Motor neuron (in vitro differentiated cells): ENCODE measurements at places on chromosomes 1 and 21.

DNA sequence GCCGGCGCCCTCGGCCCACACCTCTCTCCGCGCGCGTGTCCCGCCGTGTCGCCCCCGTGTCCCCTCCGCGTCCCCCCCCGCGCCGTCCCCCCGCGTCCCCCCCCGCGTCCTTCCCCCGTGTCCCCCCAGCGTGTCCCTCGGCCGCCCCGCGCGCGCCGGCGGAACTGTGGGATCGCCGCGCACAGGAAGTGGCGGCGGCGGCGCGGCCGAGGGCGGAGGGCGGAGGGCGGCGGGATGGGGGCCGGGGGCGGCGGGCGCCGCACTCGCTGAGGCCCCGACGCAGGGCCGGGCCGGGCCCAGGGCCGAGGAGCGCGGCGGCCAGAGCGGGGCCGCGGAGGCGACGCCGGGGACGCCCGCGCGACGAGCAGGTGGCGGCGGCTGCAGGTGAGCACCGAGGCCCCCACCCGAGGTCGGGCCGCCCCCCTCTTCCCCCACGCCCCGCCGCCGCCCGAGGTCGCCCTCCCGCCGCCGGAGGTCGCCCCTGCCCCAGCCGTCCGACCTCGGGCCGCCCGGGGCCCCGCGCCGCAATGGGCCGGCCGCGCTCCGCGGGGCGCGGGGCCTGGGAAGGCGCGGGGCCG is at the start of gene AGPAT3:
Gene AGPAT3, plus strand, starts transcription at position 262 of the 578 bp plus-strand sequence. CDS start 94,459 bp downstream, outside the sequence.
- peak; percentile 64 for ATAC-seq

GRCh38 chr21:15128267-15128666 is 63.5 kb upstream of the NRIP1 start:
- no peak for ATAC-seq

GRCh38 chr1:61604684-61605083 is 120.3 kb downstream of the TM2D1 start:
- no peak for ATAC-seq

DNA sequence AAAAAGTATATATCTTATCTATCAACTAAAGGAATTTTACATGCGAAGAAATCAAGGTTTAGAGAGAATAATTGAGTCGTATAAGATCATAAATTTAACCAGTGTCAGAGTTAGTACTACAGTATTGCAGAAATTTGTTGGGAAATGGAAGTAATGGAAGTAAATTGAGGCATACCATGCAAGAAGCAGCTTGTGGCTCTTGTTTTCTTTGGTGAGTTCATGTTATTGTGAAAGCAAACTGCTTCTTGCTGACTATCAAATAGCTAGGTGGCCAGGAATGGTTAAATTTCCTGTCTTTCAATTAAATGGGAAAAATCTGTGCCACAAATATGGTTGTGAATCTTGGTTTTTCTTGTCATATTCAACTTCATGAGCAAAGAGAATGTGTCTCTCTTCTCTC is 652.7 kb downstream of the LMO4 start:
- ATAC-seq = no peak
